Sigmoid colon (tissue), 7 donors: ENCODE measurements at places on chromosomes 13 and 19. TPM values are rescaled to one million over a fixed set of nuclear protein-coding genes. Genes with fewer than 3 reads are reported as not detected.

STK11 gene
- 36.4 TPM for total RNA-seq

HRC gene
- total RNA-seq = 0.54 TPM

DNA sequence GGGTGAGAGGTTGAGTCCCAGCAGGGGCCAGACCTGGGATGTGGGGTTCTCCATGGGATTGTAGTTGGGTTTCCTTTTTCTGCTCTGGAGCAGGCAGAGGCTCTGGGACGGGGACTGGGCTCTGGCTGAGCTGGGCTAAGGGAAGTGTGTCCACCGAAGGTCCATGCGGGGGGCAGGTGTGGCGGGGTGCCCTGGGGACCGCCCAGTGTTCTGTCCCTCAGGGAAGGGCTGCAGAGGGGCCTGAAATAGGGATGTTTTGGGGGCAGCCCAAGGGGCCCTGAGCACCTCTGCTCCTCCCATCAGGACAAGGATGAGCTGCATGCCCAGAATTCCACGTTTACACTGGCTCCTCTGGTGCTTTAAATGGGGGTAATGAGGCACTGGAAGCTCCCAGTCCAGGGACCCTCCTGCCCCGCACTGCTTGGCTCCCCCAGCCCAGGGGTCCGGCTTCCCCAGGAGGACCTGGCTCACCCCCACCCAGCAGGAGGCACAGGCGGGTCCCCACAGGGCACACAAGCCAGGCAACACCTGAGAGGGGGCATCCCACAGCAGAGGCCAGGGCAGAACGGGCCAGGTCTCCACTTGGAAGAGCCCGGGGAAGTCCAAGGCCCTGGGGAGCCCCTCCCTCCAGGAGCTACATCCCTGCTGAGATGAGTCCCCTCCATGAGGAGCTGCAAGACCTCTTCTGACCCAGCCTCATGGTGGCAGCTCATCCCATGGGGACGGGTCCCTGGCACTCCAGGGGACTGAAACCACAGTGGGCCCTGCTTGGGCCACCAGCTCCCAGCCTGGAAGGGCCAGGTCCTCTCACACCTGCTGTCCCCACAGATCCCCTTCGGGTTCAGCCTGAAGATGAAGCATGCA lies 14.7 kb upstream of the ZNF14 start:
- DNase-seq = no peak

DNA sequence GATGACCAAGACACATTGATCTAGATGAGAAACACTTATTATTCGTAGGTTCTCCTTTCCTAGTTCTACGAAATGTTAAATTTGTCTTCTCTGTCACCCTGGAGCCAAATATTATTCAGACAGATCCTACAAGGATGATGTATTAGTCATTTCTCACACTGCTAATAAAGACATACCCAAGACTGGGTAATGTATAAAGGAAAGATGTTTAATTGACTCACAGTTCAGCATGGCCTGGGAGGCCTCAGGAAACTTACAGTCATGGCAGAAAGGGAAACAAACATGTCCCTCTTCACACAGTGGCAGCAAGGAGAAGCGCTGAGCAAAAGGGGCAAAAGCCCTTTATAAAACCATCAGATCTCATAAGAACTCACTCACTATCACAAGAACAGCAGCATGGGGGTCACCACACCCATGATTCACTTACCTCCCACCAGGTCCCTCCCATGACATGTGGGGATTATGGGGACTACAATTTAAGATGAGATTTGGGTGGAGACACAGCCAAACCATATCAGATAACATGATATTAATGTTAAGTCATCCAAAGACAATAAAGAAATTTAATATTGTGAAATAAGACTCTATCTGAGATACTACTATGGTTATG lies 1248.8 kb upstream of the SLC10A2 start:
- no peak for DNase-seq

DNA sequence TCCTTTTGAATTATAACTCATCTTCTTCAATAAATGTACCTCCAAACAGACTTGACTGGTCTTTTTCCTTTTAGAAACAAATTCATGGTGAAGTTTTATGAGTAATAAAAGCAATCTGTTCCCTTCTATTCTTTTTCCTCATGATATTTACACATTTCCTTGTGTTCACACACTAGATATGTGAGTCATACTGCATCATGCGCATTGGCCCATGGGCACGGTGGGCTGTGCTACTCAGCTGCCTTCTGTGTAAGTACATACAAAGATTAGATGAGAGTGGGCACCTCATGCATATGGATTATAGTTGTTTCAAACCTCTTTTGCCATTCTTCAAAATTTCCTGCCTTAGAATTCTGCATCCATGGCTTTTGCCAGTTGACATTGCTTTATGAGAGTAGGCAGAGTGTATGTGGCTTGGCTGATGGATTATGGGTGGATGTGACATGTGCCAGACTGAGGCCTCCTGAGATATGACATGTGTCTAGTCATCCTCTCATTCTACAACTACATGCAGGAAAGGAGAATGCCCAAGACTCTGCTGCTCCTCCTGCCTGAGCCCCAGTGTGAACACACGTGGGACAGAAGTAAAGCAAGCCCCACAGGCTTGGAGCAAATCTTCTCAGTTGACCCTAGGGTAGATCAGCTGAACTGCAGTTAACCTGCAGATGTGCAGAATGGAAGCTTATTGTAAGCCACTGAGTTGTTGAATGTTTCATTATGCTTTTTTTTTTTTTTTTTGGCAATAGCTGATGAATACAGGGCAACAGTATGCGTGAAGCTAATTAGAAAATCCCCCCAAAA lies 109.9 kb downstream of the RBM26 start:
- DNase-seq = no peak

- no peak for DNase-seq
Measured at GRCh38 chr13:62168891-62169290, 753.2 kb upstream of the PCDH20 start.

GRCh38 chr13:33940898-33941297 lies 122.9 kb downstream of the RFC3 start:
- DNase-seq = no peak

- no peak for DNase-seq
Measured at GRCh38 chr19:45468803-45469131, 971 bp downstream of the FOSB start.

DNA sequence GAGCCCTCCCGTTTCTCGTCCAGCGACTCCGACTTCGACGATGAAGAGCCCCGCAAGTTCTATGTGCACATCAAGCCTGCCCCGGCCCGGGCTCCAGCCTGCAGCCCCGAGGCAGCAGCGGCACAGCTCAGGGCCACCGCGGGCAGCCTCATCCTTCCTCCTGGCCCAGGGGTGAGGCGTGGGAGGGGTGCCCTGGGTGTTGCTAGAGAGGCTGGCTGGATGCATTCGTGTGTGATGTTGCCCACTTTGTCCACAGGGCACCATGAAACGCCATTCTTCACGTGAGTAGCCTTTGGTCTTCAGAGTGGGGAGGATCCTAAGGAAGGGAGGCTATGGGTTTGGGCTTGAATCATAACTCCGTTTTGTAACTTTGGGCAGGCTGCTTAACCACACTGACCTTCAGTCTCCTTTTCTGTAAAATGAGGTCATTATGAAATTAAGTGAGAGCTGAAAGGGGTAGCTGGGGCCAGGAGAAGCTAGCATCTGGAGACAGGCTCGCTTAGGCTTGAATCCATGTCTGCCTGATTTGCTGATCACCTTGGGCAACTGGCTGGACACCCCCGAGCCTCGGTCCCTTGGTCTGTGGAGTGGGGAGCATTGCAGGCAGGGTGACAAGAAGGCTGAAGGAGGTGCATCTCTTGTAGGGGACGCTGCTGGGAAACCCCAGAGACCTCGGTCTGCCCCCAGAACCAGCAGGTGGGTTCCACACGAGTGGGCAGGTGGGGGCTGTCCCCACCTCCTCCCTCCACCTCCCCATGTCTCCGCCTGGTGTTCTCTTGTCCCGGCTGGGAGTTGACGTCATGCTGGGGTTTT lies 18.7 kb upstream of the B3GNT3 start:
- no peak for DNase-seq

GRCh38 chr19:28694812-28695211 lies 518.1 kb downstream of the UQCRFS1 start:
- DNase-seq = no peak
